ENCODE measurements at places on chromosomes 12 and 14. TPM values are rescaled to one million over a fixed set of nuclear protein-coding genes. Genes with fewer than 3 reads are reported as not detected.

Gene SMCO2
- not detected for total RNA-seq

Gene HNRNPC
- total RNA-seq = 1,048 TPM

Gene CD4
- total RNA-seq = not detected

Gene ASCL1
- not detected for total RNA-seq

Gene CACNA2D4
- not detected for total RNA-seq

Gene CDC42BPB
- 54.9 TPM for total RNA-seq

Gene FLRT2
- total RNA-seq = 45.0 TPM

Gene PLA2G1B
- not detected for total RNA-seq

Gene TSFM
- total RNA-seq = 53.8 TPM

- DNase-seq = no peak
Observed at GRCh38 chr12:7093892-7094291, 1.6 kb upstream of the C1R start.

GRCh38 chr14:38280081-38280480, 24.2 kb upstream of the CLEC14A start:
- DNase-seq = no peak

- DNase-seq = no peak
Observed at GRCh38 chr12:1593174-1594005, 991 bp downstream of the FBXL14 start.

- DNase-seq = no peak
Observed at GRCh38 chr12:124853781-124854636, 9.7 kb downstream of the SCARB1 start.

DNA sequence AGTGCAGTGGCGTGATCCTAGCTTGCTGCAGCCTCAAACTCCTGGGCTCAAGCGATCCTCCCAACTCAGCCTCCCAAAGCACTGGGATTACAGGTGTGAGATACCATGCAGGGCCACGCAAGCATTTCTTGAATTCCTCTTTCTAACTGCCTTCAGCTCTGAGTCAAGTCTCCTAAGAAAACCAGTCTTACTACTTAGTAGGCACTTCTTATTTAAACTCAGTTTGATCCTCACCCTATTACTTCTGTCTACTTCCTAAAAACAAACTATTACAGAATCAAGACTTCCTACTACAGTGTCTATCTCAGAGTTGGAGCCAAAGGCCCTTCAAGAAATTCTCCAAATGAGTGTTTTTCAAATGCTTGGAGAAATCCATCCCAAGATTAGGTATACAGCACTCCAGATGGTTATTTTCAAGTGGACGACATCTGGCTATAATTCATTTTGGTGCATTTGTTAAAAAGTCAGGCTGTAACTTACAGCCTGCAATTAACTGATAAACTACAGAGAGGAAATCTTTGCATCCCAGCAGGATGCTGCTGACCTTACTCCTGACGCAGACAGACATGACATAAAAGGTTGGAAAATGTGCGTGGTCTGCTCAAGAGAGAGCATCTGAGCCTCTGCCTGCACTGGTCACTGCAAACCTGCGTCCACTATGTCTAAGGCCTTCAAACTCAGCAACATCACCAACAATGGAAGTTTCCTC, 34.7 kb downstream of the SSH1 start:
- DNase-seq = no peak

DNA sequence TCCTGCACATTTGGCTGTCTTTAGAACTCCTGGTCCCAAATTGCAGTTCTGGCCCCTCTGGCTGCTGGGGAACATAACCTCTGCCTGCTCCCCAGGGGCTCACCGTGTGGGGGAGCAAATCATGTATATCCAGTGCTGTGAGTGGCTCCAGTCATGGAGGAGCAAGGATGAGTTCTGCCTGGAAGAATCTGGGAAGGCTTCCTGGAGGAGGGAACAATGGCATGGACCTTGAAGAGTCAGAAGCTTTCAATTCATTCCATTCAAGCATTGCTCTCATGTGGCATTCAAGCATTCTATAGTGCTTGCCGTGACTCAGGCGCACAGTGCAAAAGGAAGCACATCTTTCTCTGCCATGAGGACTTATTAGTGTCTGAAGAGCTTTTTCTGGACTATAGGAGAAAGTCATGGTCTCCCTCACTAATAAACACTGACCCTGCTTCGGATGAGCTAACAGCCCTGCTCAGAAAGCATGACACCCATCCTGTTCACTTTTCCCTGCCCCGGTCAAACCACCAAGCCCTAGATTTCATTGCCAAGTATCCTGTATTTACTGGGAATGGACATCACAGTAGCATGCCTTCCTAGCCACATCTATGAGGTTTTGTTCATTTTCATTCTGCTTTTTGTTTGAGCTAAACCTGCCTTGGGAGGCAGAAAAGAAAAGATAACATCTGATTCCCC, 3.5 kb downstream of the IFI27 start:
- no peak for DNase-seq

- DNase-seq = no peak
Observed at GRCh38 chr12:89267404-89267803, 84.9 kb downstream of the DUSP6 start.

GRCh38 chr12:1932264-1932777, 13.9 kb upstream of the CACNA2D4 start:
- no peak for DNase-seq

- no peak for DNase-seq
Observed at GRCh38 chr14:68359022-68359836, 433.6 kb downstream of the ZFP36L1 start.

- no peak for DNase-seq
Observed at GRCh38 chr12:54448344-54448743, 25.1 kb downstream of the GTSF1 start.

- DNase-seq = no peak
Observed at GRCh38 chr12:129696926-129697325, 206.9 kb downstream of the TMEM132D start.

GRCh38 chr12:12488823-12489550, 73.7 kb downstream of the DUSP16 start:
- DNase-seq = no peak

- no peak for DNase-seq
Observed at GRCh38 chr14:92687681-92688433, 60.6 kb downstream of the LGMN start.

GRCh38 chr12:116157845-116158267, 119.6 kb downstream of the MED13L start:
- no peak for DNase-seq

DNA sequence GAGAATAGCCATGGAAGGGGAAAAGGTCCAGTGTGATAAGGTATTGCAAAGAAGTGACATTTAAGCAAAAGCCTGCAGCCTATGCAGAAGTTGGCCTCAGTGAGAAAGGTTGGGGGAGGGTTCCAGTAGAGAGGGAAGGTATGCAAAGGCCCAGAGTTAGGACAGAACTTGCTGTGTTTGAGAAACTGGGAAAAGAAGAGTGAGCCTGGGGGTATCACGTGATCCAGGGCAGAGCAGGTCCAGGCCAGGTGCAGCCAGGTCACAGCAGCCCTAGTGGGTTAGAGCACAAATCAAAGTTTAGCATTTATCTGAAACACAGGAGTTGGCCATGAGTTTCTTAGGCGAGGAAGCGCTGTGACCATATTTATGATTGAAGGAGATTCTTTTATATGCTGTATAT, 1.6 kb downstream of the SERPINA5 start:
- no peak for DNase-seq

GRCh38 chr14:83184531-83184930, 1650.9 kb upstream of the SEL1L start:
- no peak for DNase-seq

GRCh38 chr12:46896680-46897079, 70.9 kb upstream of the SLC38A4 start:
- no peak for DNase-seq

- DNase-seq = no peak
Observed at GRCh38 chr12:58812214-58812613, 108.1 kb downstream of the LRIG3 start.

DNA sequence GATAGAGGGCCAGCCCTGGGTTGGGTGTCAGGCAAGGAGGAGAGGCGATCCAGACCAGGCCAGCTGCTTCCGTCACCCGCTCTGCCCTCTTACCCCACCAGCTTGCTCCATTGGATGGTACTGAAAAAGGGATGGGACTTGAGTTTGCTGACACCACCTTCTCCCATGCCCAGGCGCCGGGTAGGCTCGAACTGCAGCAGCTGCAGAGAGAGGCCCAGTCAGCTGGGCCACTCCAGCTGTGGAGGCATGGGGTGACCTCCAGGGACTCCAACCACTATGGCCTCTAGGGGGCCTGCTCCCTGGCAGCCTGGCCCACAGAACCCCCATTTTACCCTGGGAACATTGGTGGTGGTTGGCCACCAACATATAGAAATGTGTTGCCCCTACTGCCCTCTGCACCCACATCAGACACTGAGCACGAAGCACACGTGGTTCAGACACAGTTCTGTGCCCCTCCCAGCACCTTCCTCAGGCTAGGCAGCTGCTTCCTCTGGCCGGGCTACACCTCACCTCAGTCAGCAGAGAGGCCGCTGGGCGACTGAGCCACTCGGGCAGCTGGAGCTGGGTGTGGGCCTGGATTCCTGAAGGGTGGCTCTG, 16.0 kb downstream of the RPS6KL1 start:
- DNase-seq = no peak

GRCh38 chr14:32070282-32070681, 6.8 kb upstream of the ARHGAP5 start:
- no peak for DNase-seq

DNA sequence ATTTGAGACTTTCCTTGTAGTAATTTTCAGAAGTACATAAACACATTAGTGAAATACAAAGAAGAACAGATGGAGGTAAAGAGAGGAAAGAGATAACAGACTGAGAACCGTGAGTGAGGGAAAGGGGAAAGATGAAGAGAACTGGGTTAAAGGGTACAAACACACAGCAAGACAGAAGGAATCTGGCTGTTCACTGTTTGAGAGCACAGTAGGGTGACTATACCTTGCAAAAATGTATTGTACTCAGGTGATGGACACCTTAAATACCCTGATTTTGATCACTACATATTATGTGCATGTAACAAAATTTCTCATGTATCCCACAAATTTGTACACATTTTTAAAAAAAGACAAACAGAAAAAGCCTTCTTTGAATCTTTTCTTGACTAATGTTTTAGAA, 2.7 kb upstream of the TRHDE start:
- no peak for DNase-seq

DNA sequence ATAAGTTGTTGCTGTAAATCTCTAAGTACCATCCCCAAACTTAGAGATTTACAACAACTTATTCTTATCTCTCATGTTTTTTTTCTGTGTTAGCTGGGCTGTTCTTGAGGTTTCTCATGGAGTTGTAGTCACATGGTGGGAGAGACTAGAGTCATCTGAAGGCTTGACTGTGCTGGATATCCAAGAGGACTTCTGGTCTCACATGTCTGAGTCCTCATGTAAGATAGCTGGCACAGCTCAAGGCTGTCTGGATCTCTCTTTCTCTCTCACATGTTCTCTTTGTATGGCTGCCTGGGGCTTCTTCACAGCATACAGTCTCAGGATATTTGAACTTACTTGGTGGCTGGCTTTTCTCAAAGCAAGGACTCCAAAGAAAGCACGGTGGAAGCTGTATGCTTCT, 63.8 kb downstream of the DACT1 start:
- no peak for DNase-seq

GRCh38 chr12:65740873-65741600, 83.2 kb upstream of the HMGA2 start:
- DNase-seq = peak; percentile 61

GRCh38 chr14:92586963-92587699, 73.5 kb downstream of the RIN3 start:
- DNase-seq = no peak

- no peak for DNase-seq
Observed at GRCh38 chr12:20367583-20368113, 689 bp upstream of the PDE3A start.

DNA sequence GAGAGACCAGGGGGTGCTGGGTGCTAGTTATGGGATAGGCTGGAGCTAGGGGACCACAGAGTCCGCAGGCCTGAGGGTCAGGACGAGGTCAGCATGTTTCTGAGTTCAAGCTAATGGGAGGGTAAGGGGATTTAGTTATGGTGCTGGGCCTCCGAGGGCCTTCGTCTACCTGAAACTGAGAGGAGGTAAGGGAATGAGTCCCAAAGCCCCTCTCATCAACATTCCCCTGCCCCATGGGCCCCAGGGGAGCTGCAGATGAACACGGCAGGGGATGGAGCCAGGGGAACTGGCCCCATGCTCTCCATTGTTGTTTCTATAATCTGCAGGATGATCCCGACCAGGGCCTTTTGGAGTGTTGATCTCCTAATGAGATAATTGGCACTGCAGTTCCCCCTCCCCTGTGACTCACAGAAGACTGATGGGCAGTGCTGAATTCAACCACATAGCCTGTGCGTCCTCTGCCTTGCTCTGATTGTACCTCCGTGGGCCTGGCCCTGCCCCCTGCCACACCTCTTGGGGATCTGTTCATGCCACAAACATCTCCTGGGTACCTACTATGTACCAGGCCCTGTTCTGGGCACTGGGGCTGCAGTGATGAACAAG, 21.4 kb downstream of the FAIM2 start:
- DNase-seq = no peak

- DNase-seq = peak; percentile 70
Observed at GRCh38 chr14:61472011-61472672, 150.8 kb downstream of the PRKCH start.

GRCh38 chr14:36974985-36975384, 197.4 kb downstream of the SLC25A21 start:
- DNase-seq = no peak

Measured in NCI-H460 (cell line).